ENCODE measurements at places on chromosomes 7 and 10. TPM values are rescaled to one million over a fixed set of nuclear protein-coding genes. Genes with fewer than 3 reads are reported as not detected.

DNA sequence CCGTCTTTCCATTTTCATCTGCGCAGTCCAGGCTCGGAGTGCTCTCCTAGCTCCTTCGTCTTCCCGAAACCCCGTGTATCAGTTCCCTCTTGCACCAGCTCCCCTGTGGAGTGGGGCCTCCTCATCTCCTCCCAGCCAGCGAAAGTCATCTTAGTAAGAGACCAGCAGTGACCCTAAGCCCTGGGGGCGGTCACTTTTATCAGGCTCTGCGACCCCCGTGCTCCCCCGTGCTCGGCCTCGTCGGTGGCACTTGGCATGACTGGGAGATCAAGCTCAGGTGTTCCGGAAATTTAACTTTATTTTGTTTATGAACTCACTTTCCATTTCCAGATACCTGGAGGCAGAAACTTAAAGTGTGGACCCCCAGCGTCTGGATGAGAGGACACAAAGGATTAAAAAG lies 574 bp upstream of the ECHDC3 start:
- no peaks in the 10 kb centered on the region for H3K36me3 ChIP-seq
- H3K27me3 ChIP-seq = no peaks in the 10 kb centered on the region
- no peak overlapping the region for H3K27ac ChIP-seq
- peak overlapping the region; percentile 74 for H3K4me3 ChIP-seq

GRCh38 chr10:132836248-132836831 lies 50.4 kb upstream of the NKX6-2 start:
- H3K27me3 ChIP-seq = peaks cover 2% of the 10 kb centered on the region
- H3K27ac ChIP-seq = no peak overlapping the region
- H3K36me3 ChIP-seq = no peaks in the 10 kb centered on the region
- H3K4me1 ChIP-seq = peaks cover 3% of the 10 kb centered on the region
- peak; percentile 24 for DNase-seq

- DNase-seq = no peak
- no peak overlapping the region for H3K4me3 ChIP-seq
- H3K4me1 ChIP-seq = peaks cover 3% of the 10 kb centered on the region
- no peaks in the 10 kb centered on the region for H3K27me3 ChIP-seq
These were observed 28.0 kb downstream of the GRK5 start for GRCh38 chr10:119235356-119235755.

The CHCHD1 gene
- total RNA-seq = 13.7 TPM

DNA sequence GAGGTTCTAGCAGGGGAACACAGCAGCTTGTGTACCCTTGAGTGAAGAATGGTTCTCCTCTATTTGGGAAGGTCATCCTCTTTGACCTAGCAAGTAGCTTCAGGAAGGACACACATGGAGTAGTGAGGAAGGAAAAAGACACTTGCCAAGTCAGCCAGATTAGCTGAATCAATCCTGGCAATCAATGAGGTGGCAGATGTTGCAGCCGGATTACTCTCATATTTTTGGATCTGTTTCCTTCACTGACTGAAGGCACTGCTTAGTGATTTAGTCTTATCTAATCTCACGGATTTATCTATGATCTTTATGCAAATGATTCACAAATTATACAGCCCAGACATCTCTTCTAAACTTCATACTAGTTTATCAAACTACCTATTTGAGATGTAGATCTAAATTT lies 218.8 kb downstream of the GPR158 start:
- H3K27me3 ChIP-seq = no peaks in the 10 kb centered on the region
- DNase-seq = no peak
- H3K27ac ChIP-seq = no peak overlapping the region

The TMEM196 gene
- not detected for total RNA-seq

The SPDYE9 gene
- not detected for total RNA-seq

GRCh38 chr7:130114374-130114773 lies 44.0 kb downstream of the KLHDC10 start:
- H3K27ac ChIP-seq = peak overlapping the region; percentile 60
- H3K4me1 ChIP-seq = peaks cover 31% of the 10 kb centered on the region

- H3K4me3 ChIP-seq = no peak overlapping the region
- DNase-seq = no peak
- no peak overlapping the region for H3K27ac ChIP-seq
- no peaks in the 10 kb centered on the region for H3K4me1 ChIP-seq
- no peaks in the 10 kb centered on the region for H3K27me3 ChIP-seq
These were observed 329.3 kb downstream of the ELMO1 start for GRCh38 chr7:37119296-37119860.

GRCh38 chr7:55490099-55490498 lies 82.2 kb downstream of the VOPP1 start:
- H3K27me3 ChIP-seq = no peaks in the 10 kb centered on the region
- no peak overlapping the region for H3K4me3 ChIP-seq
- peaks cover 15% of the 10 kb centered on the region for H3K36me3 ChIP-seq
- no peaks in the 10 kb centered on the region for H3K4me1 ChIP-seq

- H3K27me3 ChIP-seq = no peaks in the 10 kb centered on the region
- H3K4me1 ChIP-seq = no peaks in the 10 kb centered on the region
- no peak overlapping the region for H3K4me3 ChIP-seq
- H3K27ac ChIP-seq = no peak overlapping the region
These were observed 22.9 kb downstream of the CPED1 start for GRCh38 chr7:121011401-121011800.

GRCh38 chr7:94466516-94466915 lies 43.1 kb upstream of the CASD1 start:
- no peaks in the 10 kb centered on the region for H3K27me3 ChIP-seq
- no peaks in the 10 kb centered on the region for H3K4me1 ChIP-seq
- no peak overlapping the region for H3K4me3 ChIP-seq
- H3K27ac ChIP-seq = no peak overlapping the region

DNA sequence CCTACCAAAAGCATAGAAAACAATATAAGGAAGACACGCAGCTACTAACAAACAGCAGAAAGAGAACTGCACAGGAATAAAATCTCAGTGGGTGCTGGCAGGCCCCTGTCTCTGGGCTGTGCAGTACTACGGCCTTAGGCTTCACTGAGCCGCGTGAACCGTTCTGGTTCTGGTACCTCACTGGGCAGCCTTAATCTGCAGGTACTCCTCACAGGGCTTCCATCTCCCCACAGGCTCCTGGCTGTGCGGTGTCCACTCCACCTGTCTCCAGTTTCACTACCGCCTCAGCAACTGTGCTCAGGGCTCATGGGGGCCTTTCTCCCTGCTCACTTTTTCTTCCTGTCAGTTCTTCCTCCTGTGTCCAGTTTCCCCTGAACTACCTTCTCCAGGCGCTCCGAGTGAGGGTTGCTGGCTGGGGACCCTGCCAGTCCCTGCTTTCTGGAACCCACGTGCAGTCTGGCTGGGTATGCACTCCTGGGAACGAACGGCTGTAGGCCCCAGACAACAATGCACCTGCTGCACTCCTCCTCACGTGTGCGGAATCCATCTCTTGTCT lies 75.7 kb downstream of the VIPR2 start:
- H3K4me3 ChIP-seq = no peak overlapping the region
- H3K36me3 ChIP-seq = no peaks in the 10 kb centered on the region
- H3K27me3 ChIP-seq = no peaks in the 10 kb centered on the region

GRCh38 chr10:67043041-67043440 lies 117.2 kb downstream of the LRRTM3 start:
- no peaks in the 10 kb centered on the region for H3K27me3 ChIP-seq
- DNase-seq = no peak
- H3K4me1 ChIP-seq = no peaks in the 10 kb centered on the region
- H3K36me3 ChIP-seq = no peaks in the 10 kb centered on the region

- no peaks in the 10 kb centered on the region for H3K27me3 ChIP-seq
- H3K36me3 ChIP-seq = no peaks in the 10 kb centered on the region
- H3K4me3 ChIP-seq = no peak overlapping the region
- H3K4me1 ChIP-seq = no peaks in the 10 kb centered on the region
These were observed 18.4 kb upstream of the CALN1 start for GRCh38 chr7:72430531-72430930.

- no peak for DNase-seq
- no peaks in the 10 kb centered on the region for H3K36me3 ChIP-seq
- no peak overlapping the region for H3K4me3 ChIP-seq
- no peaks in the 10 kb centered on the region for H3K4me1 ChIP-seq
- no peaks in the 10 kb centered on the region for H3K27me3 ChIP-seq
- H3K27ac ChIP-seq = no peak overlapping the region
These were observed 58.7 kb upstream of the GDF10 start for GRCh38 chr10:47241256-47241655.

DNA sequence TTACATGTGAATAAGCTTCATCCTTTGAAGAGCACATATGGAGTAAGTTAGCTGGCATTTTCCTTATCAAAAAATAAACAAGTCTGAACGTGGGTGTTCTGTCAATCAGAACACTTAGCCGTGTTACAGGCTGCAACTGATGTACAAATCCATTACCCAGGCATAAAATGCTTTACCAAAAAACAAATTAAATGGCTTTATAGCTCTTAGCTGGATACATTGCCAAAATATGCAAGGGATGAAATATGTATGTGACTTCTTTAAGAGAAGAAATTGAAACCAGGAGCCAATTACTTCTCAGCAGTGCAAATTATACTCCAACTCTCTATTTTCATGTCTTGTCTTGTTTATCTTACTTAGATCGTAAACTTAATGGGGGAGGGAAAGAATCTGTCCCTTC lies 214.8 kb downstream of the DGKB start:
- peaks cover 15% of the 10 kb centered on the region for H3K4me1 ChIP-seq
- no peak overlapping the region for H3K4me3 ChIP-seq
- no peaks in the 10 kb centered on the region for H3K27me3 ChIP-seq

DNA sequence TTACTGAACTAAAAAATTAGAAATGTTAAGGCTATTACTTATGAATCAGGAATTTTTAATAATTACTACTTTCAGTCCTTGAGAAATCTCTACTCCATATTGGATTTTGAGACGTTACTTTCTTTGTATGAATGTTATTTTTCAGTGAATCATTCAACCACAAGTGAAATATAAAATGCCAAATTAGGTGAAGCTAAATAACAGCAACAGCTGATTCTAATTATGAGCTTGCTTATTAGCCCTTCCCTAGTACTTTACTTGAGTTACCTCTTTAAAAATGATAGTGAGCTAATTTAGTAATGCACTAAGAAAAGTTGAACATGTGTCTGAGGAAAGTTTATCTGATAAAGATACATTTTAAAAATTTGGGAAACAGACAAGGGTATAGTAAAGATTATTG lies 51.4 kb downstream of the PCGF5 start:
- no peak overlapping the region for H3K27ac ChIP-seq
- no peaks in the 10 kb centered on the region for H3K36me3 ChIP-seq
- DNase-seq = no peak
- no peak overlapping the region for H3K4me3 ChIP-seq
- H3K27me3 ChIP-seq = no peaks in the 10 kb centered on the region

GRCh38 chr7:10104292-10104691 lies 869.4 kb upstream of the PHF14 start:
- H3K27me3 ChIP-seq = no peaks in the 10 kb centered on the region
- H3K4me3 ChIP-seq = no peak overlapping the region
- no peak for DNase-seq
- no peaks in the 10 kb centered on the region for H3K36me3 ChIP-seq
- H3K27ac ChIP-seq = no peak overlapping the region
- H3K4me1 ChIP-seq = peaks cover 3% of the 10 kb centered on the region

- H3K4me3 ChIP-seq = no peak overlapping the region
- H3K27me3 ChIP-seq = no peaks in the 10 kb centered on the region
- H3K36me3 ChIP-seq = no peaks in the 10 kb centered on the region
- H3K4me1 ChIP-seq = no peaks in the 10 kb centered on the region
These were observed 138.4 kb upstream of the NFE2L3 start for GRCh38 chr7:26013551-26014083.

DNA sequence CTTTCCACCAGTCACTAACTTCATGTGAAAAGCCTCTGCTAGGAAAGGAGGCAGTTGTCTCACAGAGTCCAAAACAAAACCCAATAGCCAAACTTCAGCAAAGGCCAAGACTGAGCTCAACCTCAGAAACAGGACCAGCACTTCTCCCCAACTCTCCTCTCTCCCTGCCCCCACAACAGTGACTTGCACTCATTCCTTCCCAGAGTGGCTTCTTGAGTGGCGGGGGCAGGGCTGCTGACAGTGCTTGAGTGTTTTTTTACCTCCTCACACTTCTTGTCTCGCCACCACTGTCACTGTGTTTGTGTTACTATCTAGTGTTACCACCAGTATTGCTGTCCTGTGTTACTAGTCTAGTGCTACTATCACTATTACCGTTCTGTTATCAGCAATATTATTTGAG lies 206.8 kb downstream of the KLF6 start:
- no peak for DNase-seq
- H3K27me3 ChIP-seq = no peaks in the 10 kb centered on the region
- H3K4me3 ChIP-seq = no peak overlapping the region
- H3K36me3 ChIP-seq = no peaks in the 10 kb centered on the region

GRCh38 chr7:116576350-116577319 lies 51.8 kb downstream of the CAV1 start:
- DNase-seq = no peak
- no peaks in the 10 kb centered on the region for H3K27me3 ChIP-seq
- H3K4me1 ChIP-seq = no peaks in the 10 kb centered on the region
- H3K4me3 ChIP-seq = no peak overlapping the region

DNA sequence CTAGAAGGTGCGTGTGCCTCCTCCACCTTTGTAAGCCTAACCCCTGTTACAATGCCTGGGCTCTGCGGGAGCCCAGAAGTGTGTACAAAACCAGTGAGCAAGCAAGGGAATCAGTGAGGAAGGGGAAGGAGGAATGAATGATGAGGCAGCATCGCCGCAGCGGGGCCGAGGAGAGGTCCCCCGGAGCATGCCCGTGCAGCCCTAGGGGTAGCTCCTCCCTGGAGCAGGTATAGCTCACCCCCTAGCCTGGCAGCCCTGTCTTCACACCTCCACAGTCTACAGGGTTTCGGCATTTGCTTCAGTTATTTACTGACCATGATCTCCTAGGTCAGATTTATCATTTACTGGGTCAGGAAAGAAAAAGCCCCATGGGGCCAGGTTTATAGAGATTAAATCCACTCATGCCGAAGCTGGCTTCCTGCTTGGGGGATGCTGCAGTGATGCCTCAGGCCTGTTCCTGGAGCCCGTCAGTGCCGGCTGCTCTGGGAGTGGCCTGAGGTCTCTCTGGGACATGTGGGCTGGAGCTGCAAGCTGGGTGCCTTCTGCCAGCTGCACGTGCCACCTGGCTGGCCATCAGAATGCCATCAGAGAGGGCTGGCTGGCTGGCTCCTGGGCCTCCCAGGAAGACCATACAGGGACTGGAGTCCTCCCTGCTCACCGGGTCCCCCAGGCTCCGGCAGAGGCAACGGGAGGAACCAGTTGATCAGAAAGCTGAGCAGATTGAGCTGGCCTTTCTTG lies 138.9 kb downstream of the GRK5 start:
- no peaks in the 10 kb centered on the region for H3K36me3 ChIP-seq
- H3K27ac ChIP-seq = no peak overlapping the region
- no peak overlapping the region for H3K4me3 ChIP-seq
- peaks cover 2% of the 10 kb centered on the region for H3K4me1 ChIP-seq
- no peaks in the 10 kb centered on the region for H3K27me3 ChIP-seq

DNA sequence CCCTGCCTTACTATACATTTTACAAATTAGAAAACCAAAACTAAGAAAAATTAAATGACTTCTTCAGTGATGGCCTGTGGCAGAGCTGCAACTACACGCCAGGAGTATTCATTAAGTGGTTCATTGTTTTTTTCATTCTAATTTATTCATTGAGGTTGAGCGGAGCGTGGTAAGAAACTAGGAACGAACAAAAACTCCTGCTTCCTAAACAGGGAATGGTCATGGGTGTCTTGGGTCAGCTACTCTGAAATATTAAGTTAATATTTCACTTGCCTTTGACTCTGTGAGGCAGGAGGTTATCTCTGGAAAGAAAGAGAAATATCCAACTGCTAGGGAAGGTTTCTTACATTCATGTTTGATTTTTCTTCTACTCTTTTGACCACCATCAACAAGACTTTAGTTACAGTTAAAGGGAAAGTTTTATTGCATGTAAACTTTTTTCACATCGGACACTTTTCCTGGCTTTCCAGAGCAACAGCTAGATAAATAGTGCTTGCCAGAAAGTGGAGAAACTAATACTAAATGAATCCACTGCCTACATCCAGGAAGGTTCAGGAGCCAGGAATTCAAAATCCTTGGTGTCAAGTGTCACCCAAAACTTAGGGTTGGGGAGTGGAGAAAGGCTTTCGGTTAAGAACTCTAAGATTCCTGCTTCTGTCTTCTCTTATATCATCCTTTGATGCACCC lies 896 bp upstream of the GNG11 start:
- DNase-seq = no peak
- H3K36me3 ChIP-seq = no peaks in the 10 kb centered on the region
- no peaks in the 10 kb centered on the region for H3K27me3 ChIP-seq
- H3K27ac ChIP-seq = peak overlapping the region; percentile 13
- H3K4me3 ChIP-seq = no peak overlapping the region

Data from liver (tissue), 10 donors.